Activated T-helper 9 cell treated with anti-CD3 and anti-CD28 coated beads, Interleukin-2, amount 50 U/mL, for 16 hours (primary cell): ENCODE measurements at places on chromosomes 3 and 15.

- DNase-seq: no peak
Observed at GRCh38 chr15:58010983-58011382, 54.5 kb downstream of the ALDH1A2 start.

DNA sequence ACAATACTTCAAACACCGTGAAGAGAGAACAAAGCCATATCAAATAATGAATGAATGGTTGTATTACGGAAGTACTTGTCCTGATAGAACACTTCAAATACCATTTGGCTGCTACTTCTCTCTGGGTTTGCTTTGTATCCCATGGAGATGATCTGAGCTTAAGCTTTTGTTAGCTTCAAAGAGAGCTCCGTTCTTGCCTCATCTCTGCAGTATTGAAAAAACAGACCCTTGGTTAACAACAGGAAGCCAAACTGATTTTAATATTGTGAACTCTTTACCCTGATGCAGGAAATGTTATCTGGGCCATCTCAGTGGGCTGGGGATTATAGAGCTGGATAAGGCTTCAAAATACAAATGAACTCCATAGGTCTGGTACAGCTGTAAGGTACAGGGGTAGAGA is 101.0 kb downstream of the CHL1 start:
- DNase-seq: no peak

DNA sequence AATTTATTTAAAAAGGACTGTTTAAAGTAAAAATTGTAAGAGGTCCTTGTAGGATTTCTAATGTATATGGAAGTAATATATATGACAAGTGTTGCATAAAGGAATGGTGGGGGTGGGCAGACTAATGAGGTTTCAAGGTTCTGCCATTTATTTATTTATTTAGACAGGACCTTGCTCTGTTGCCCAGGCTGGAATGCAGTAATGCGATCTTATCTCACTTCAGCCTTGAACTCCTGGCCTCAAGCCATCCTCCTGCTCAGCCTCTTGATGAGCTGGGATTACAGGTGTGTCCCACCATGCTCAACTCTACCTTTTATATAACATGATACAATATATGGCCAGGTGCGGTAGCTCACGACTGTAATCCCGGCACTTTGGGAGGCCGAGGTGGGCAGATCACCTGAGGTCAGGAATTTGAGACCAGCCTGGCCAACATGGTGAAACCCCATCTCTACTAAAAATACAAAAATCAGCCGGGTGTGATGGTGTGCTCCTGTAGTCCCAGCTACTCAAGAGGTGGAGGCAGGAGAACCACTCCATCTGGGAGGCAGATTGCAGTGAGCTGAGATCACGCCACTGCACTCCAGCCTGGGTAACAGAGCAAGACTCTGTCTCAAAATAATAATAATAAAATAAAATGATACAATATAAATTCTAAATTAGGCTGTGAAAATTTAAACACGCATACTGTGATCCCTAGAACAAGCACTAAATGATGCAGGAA is 33.8 kb upstream of the IGF2BP2 start:
- no peak for DNase-seq

GRCh38 chr15:79994615-79995014 is 23.6 kb upstream of the BCL2A1 start:
- no peak for DNase-seq

- DNase-seq: no peak
Observed at GRCh38 chr3:140384028-140384771, 293.7 kb upstream of the TRIM42 start.
